AG09319 (cell line): ENCODE measurements at places on chromosomes 4 and X.
A peak's percentile ranks its signal among the peaks of the same experiment; 100 is the strongest.

- DNase-seq: peak; percentile 4
These were observed 159.5 kb upstream of the USP38 start for GRCh38 chr4:143025081-143025704.

DNA sequence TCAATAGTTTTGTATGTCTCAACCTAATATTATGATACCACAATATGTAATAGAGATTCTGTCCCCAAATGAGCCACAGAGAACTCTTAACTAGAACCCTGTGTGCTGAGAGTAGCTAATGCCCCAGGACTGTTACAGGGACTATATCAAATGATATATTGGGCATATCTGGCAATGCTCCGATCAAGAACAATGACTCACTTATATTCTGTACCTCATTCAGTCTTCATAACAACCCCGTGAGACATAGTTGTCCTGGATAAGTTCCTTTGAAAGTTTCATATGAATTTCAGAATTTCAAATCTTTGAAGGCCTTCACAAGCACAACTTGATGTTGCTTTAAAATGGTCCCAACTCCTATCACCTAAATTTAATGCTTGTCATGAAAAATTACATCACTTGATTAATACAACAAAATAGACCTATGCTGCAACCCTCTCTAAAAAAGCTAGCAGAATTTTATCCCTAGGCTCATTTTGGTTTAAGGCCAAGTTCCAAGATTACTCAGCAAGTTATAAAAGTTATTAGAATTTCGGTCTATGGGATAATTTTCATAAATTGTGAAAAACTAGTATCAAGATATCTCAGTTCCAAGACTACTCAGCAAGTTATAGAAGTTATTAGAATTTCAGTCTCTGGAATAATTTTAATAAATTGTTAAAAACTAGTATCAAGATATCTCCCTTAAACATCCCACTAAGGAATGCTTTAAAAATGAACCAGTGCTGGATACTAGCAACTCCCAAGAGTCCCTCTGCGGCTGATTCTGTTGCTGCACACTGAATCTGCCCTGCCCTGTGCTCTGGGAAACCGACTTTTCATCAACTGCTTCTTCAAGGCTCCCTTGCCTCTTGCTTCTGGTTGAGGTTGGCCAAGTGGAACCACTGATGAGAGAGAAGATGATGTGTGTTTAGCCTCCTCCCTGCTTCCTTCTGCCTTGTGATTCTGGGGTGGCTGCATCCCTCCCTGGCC, 6.0 kb upstream of the ANXA3 start:
- no peak for DNase-seq

GRCh38 chr4:22462688-22463087, 53.2 kb downstream of the ADGRA3 start:
- DNase-seq: no peak

DNA sequence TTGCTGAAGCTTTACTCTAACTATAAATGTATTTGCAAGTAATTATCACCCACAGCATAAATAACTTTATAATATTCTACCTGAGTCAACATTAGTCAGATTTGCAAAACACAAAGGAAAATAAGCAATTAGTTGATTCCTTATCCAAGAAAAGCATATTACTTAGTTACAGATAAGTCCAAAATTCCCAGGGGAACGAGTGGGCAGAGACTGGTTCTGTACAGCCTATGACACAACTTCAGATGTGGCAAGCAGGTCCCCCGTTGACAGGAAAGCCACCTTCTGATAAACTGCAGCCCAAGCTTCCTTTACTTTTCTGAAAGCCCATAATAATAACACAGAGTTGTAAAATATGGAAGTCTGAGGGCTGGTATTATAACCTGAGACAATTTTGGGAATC, 62.4 kb upstream of the NDP start:
- no peak for DNase-seq

DNA sequence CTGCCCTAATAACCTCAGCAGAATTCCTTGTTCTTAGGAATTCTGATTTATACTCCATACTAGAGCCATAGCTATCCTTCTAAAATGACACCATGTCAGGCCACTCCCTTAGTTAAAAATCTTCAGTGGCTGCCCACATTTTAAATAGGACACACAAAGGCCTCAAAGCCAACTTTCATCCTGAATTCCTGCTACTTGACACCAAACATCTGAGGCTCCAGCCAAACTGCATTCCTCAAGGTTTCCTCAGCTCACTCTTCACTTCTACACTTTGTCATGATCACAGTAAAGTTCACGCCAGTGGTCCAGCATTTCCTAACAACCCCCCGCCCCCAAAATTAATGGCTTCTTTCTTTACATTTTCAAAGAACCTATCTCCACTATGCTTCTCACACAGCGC, 124.3 kb downstream of the ADGRA3 start:
- DNase-seq: peak; percentile 5

DNA sequence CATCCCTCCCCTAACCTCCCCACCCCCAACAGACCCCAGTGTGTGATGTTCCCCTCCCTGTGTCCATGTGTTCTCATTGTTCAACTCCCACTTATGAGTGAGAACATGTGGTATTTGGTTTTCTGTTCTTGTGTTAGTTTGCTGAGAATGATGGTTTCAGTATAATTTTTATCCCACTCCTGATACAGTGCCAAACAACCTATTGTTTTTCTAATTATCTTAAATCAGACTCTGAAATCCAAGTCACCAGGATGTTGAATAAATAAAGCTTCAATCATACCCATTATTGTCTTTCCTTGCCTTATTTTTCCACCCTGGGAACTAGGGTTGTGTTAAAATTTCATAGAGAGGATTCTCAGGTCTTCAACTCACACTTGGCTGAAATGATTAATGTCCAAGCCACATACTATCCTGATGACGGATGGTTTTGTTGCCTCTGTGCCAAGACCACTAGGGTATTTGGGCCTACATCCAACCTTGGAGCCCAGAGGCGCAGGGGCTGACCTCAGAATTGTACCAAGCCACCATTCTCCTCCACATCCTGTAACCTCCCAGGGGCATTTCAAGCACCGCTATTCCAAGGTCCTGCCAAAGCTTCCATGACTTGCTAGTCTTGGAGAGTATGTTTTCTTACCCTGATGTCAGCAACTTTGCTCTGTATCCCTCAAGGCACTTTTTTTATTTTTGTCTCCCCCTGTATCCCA, 332.4 kb downstream of the ARHGAP24 start:
- DNase-seq: no peak

- no peak for DNase-seq
These were observed 56.5 kb downstream of the FBXL5 start for GRCh38 chr4:15598644-15599043.

GRCh38 chrX:129534816-129535578, 5.1 kb upstream of the OCRL start:
- no peak for DNase-seq

DNA sequence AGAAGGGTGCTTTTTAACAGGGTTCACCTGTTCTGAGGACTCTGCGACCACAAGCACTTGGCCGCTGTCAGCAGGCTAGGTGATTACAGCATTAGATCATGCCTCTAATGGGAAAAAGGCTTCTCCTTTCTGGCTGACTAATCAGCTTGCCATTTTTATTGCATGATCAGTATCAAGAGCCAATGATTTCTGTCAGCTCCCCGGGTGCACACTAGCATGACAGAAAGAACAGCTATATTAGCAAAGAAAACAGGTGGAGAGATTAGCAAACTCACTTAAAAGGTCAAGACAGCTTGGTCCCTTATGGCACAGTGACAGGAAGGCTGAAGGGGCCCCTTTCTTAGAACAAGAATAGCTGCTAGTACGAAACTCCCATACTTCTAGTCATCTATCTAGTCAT, 170.0 kb downstream of the SMIM20 start:
- DNase-seq: peak; percentile 62

DNA sequence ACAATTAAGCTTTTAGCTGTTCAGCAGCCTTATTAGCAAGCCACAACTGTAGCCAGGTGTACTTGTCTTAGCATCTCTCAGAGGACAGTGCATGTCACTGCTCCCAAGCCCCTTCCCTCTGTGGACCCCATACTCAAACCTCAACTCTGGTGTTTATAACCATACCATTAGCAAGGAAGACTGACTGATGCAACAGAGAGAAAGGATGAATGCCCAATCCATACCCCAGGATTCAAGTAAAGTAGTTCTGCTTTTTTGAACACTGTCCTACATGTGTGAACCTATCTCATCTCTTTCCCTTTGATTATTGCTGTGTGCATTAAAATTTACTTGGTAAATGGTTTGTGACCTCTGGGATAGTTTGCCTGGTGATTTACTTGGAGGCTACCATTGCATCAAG, 22.8 kb upstream of the CYBB start:
- DNase-seq: no peak

DNA sequence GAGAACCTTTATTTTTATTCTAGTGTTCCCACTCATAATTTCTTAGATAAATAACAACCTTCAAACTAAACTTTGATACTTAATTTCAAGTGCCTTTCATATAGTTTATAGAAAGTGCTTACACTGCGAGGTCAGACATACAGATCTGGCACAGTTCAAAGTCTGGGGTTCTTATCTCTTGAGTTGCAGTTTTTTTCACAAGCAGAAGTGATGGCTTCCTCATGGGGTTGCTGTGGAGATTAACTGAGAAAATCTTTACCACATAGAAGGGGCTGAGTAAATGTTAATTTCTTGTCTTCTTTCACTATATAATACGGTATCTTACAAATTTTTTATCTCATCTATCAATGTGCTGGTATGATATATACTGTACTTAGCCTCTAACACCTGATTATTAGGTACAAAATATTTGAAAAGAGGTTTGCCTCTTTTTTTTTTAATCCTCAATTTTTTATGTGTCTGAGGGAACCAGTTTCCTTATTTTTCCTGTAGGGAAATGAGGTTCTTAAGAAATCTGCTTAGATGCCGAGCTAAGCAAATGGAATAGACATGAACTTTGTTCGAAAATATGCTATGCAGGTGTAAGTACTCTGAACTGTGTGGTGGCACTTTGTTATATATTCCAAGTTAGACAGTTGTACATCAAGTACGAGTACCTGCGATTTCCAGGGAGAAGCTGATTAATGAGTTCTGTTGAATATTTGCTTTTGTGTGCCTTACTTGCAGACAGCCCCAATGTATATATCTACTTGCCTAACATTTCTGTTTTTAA, 3.3 kb downstream of the ING2 start:
- DNase-seq: no peak

DNA sequence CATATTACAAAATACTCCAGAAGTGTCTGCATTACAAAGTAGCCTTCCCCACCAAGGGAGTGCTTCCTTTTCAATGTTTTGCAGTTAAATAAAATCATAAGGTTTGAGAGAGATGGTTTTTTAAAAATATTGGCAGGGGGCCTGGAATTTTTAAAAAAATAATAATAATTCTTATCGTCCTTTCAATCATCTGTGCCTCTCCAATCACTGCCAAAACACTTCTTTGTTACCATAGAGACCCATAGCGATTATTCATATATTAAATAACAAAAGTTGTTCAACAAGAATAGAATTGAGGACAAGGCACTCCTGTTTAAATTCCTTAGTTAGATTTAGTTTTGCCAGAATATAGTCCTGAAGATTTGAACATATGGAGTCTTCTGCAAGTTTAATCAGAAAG, 203.1 kb downstream of the FAT4 start:
- DNase-seq: no peak

GRCh38 chr4:3366893-3367775, 74.3 kb downstream of the RGS12 start:
- DNase-seq: no peak

- no peak for DNase-seq
These were observed 255.8 kb downstream of the UNC5C start for GRCh38 chr4:95293014-95293413.

- DNase-seq: no peak
These were observed 238.9 kb downstream of the HS3ST1 start for GRCh38 chr4:11189756-11190155.

- DNase-seq: no peak
These were observed 592.9 kb downstream of the BCOR start for GRCh38 chrX:39504850-39505259.

GRCh38 chrX:15601932-15602331, 1.2 kb upstream of the ACE2 start:
- no peak for DNase-seq

GRCh38 chr4:6352031-6352692, 82.5 kb downstream of the WFS1 start:
- no peak for DNase-seq

- peak; percentile 59 for DNase-seq
These were observed 51.2 kb upstream of the PGRMC2 start for GRCh38 chr4:128338634-128339355.

- peak; percentile 74 for DNase-seq
These were observed 60.2 kb upstream of the CBR4 start for GRCh38 chr4:169070071-169070894.

DNA sequence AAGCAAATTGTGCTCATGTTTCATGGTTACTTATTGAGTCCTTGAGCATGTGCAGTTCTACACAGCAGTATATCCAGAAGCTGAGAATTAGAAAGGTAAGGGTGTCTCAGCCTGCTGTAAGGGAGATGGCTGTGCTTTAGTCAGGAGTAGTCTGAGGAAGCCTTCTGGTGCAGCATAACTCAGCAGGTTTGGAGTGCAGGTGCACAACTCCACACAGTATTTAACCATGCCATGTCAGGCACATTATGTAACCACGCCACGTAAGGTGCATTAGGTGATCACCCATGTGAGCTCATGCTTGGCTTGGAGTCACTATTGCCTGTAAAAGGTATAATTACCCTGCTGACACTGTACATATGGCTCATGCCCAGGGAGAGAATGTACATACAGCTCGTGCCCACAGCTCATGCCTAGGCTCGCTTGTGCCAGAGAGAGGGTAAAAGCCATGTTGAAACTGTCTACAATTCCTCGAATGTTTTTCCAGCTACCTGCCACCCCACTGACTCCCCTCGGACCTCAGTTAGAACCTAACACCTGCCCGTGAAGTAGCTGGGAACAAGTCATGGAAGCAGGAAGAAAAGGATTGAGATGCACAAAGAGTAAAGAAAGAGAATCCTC, 37.8 kb downstream of the UCHL1 start:
- no peak for DNase-seq

- no peak for DNase-seq
These were observed 483.6 kb downstream of the GABRG1 start for GRCh38 chr4:45640281-45640680.

DNA sequence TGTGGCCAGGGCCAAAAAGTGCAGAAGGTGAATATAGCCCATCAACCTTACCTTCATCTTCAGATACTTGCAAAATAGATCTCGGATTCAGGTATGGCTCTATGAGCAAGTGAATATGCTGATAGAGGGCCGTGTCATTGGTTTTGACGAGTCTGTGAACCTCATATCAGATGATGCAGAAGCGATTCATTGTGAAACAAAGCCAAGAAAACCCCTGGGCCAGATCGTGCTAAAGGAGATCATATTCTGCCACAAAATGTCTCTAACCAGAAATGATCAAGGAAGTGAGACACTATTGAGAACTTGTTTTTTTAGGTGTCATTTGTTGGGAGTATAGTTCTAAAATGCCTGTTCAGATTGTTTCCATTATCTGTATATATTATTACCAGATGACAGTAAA, 48.3 kb downstream of the PDK3 start:
- no peak for DNase-seq

- DNase-seq: no peak
These were observed 12.5 kb upstream of the SPATA4 start for GRCh38 chr4:176207839-176208238.

- no peak for DNase-seq
These were observed 69.7 kb downstream of the CD99L2 start for GRCh38 chrX:150828785-150829184.
